ENCODE measurements at places on chromosomes 7 and 10.

- DNase-seq = no peak
Observed at GRCh38 chr7:154990964-154991540, 11.9 kb downstream of the PAXIP1 start.

DNA sequence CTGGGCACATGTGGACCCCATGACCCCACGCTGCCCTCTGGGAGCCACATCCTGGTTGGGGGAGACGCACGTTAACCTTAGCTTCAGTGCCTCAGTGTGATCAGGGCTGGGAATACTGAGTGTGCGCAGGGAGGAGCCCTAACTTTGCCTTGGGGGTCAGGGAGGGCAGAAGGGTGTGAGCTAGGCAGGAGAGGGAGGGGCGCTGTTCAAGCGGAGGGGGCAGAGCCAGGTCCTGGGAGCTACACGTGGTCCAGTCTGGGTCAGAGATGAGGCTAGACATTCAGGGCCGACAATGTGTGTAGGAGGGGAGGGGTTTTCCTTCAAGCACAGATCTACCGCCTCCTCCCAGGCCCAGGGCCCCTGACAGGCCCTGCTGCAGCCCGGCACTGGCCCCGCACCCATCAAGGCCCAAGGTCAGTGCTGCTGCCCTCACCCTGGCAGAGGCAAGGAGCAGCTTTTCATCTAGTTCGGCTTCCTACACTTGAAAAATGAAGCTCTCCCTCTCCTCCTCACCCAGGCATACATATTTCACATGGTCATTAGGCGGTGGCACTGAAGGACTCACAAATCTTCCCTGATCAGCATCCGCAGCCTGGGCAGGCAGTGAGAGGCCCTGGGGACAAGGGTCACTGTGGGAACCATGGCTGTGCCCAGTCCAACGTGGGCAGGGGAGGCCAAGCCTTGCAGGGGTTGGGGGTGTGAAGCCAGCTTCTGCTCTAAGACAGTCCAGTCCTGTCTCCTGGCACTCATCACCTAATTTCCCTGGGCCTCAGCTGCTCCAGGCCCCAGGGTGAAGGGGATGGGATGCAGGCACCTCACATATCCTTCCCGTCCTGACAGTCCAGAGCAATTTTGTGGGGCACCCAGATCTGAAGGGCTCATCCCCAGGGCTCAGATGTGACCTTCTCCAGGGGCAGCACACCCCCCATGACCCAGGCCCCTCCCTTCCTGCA, 47.3 kb downstream of the C10orf105 start:
- no peak for DNase-seq

DNA sequence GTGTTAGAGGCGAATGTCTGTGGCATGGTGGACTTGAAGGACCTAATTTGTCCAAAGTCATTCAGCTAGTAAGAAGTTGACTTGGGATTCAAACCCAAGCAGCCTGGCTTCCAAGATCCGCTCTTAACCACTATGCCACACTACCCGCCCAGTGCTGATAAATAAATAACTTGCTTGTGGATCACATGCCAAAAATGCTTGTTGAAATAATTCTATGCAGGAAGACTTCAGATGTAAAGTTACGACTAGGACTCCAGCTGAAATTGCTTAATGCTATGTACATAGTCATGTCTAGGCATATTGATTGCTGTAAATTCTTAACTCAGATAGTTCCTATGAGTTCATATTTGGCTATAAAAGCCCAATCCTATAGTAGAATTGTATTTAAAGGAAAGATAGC, 76.0 kb downstream of the PLXDC2 start:
- no peak for DNase-seq

- DNase-seq = no peak
Observed at GRCh38 chr10:47098964-47099363, 187.7 kb downstream of the PTPN20 start.

DNA sequence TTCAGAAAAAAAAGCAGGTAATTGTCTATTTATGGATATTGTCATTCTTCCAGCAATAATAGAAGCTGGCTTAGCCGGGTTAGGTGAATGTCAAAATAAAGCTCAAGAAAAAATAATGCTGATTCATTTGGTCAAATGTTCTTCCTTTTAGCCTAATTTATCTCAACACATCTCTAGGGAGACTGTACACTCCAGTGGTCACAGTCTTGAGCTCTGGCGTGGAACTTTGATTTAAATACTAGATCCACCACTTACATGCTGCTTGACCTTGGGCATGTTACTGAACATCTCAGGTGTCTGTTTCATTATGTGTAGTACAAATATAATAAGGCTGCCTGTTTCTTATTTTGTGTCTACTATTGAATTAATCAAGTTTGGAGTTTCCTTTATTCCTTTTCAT, 22.0 kb downstream of the PRTFDC1 start:
- no peak for DNase-seq

DNA sequence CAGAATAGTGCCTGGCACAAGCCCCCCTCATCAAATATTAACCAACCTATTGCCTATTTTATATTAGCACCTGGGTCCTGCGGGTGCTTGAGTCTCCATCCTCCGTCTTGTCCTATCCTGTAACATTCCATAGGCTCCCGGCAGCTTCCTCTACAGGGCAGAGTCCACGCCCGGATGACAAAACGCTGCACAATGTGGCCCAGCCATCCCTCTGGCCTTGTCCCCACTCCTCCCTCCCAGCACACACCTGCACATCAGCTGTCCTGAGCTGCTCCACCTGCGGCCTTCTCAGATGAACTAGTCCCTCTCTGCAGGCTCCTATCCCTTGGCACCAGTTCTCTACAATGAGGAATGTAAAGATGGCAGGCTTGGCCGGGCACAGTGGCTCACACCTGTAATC, 153.5 kb upstream of the PDE1C start:
- DNase-seq = no peak

DNA sequence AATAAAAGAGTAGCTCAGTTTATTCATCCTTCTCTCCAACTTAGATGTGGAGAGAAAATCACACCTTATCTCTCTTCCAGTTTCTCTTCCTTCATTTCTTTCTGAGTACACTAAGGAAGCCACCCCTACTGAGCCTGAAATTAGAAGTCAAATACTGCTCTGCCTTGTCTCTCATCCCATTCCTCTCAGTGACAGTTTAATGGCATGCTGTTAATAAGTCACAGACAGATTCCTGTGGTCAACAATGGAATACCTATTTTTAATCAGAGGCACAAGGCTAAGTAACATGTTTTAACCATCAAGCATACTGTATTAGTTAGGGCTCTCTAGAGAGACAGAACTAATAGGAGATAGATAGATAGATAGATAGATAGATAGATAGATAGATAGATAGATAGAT, 253.2 kb downstream of the HTR7 start:
- DNase-seq = no peak

Measured in AG09319 (cell line).